ENCODE measurements at places on chromosomes 5 and 9. TPM values are rescaled to one million over a fixed set of nuclear protein-coding genes. Genes with fewer than 3 reads are reported as not detected.

- no peak overlapping the region for H3K4me3 ChIP-seq
- no peak for DNase-seq
- no peaks in the 10 kb centered on the region for H3K36me3 ChIP-seq
- H3K27ac ChIP-seq, result no peak overlapping the region
- no peaks in the 10 kb centered on the region for H3K27me3 ChIP-seq
- no peaks in the 10 kb centered on the region for H3K4me1 ChIP-seq
These were observed 476.6 kb upstream of the WWC1 start for GRCh38 chr5:167814828-167815227.

DNA sequence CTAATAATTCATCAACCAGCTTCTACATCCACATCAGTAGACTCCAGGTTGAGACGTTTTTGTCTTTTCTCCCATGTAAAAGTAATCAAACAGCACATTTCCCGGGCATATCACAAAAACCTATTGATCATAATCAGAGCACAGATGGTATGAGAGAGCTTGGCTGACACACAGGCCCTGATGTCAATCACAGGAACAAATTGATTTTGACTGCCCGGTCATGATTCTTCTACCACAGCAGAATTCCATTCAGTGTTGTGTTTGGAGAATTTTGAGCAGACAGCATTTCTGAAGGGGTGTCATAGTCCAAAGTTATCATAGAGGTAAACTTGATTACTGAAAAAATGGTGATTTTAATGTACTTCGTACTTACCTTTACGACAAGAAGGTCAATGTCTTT, 351.1 kb downstream of the ZSWIM6 start:
- no peaks in the 10 kb centered on the region for H3K4me1 ChIP-seq
- no peak for DNase-seq
- H3K4me3 ChIP-seq, result no peak overlapping the region
- H3K27ac ChIP-seq, result no peak overlapping the region

DNA sequence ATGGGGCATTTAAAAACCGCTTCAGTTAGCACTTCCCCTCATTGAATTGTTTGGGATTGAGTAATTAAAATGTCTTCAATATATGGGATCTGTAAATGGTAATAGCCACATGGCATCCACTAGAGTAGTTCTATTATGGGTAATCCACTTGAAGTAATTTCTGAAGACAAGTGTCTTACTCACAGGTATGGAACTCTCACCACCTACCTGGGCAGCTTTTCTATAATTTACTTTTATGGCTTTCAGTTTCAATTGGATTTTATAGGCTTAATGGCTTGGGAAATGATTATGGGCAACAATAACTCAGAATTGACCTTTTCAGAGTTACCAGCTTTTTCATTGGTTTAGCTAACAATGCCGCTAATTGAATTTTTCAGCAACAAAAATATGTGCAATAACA, 597.9 kb downstream of the PTPRD start:
- H3K4me3 ChIP-seq, result no peak overlapping the region
- no peaks in the 10 kb centered on the region for H3K36me3 ChIP-seq
- no peak for DNase-seq
- H3K27ac ChIP-seq, result no peak overlapping the region
- no peaks in the 10 kb centered on the region for H3K4me1 ChIP-seq

- DNase-seq, result no peak
- H3K27me3 ChIP-seq, result no peaks in the 10 kb centered on the region
- H3K36me3 ChIP-seq, result no peaks in the 10 kb centered on the region
- H3K27ac ChIP-seq, result no peak overlapping the region
These were observed 410.3 kb downstream of the DTWD2 start for GRCh38 chr5:118578093-118578492.

DNA sequence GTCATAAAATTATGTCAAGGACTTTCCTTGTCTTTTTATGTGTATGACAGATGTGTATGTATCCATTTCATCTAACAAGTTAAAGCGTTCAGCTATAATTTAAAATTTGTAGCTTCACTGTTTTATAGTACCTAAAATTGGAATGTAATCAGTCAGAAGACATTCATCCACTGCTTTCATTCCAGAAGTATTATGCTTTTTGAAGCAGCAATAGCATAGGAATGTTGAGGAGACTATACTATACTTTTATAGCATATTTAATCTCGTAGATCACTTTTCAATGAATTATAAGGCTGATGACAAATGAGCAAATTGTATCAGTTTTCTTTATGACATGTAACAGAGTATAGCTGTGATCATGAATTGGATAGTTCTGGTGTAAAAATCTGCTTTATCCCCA, 6.9 kb downstream of the PCDHGA12 start:
- H3K36me3 ChIP-seq, result no peaks in the 10 kb centered on the region
- DNase-seq, result no peak
- H3K4me3 ChIP-seq, result no peak overlapping the region
- H3K4me1 ChIP-seq, result peaks cover 1% of the 10 kb centered on the region
- peaks cover 18% of the 10 kb centered on the region for H3K27me3 ChIP-seq
- no peak overlapping the region for H3K27ac ChIP-seq

GRCh38 chr5:126965487-126965886, 64.9 kb downstream of the MARCHF3 start:
- H3K4me1 ChIP-seq, result peaks cover 3% of the 10 kb centered on the region
- H3K36me3 ChIP-seq, result no peaks in the 10 kb centered on the region
- H3K4me3 ChIP-seq, result no peak overlapping the region

GRCh38 chr9:68651280-68651893, 53.7 kb upstream of the PIP5K1B start:
- H3K4me3 ChIP-seq, result no peak overlapping the region
- peaks cover 3% of the 10 kb centered on the region for H3K27me3 ChIP-seq
- no peak overlapping the region for H3K27ac ChIP-seq
- H3K4me1 ChIP-seq, result no peaks in the 10 kb centered on the region
- H3K36me3 ChIP-seq, result no peaks in the 10 kb centered on the region

GRCh38 chr9:26081847-26082246, 403.6 kb upstream of the TUSC1 start:
- H3K4me3 ChIP-seq, result no peak overlapping the region
- no peaks in the 10 kb centered on the region for H3K36me3 ChIP-seq
- H3K27ac ChIP-seq, result no peak overlapping the region
- H3K4me1 ChIP-seq, result no peaks in the 10 kb centered on the region

DNA sequence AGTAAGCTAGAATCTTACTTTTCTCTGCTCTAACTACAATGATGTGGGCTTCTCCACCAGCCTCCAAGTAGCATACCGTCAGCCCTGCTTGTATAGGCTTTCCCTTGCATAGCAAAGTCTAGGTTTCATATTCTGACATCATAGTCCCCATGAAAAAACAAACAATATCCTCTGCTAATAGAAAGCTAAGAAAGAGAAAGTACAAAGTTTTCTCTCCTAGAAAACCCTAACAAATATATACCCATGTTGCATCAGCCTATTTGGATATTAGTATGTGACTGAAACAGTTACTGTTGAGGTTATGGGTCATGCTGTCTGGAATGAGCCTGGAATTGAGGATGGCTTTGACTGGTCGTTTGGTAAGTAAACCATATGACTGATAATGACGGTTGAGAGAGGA, 1696.0 kb downstream of the MAT2B start:
- no peaks in the 10 kb centered on the region for H3K4me1 ChIP-seq
- no peak for DNase-seq
- H3K4me3 ChIP-seq, result no peak overlapping the region
- H3K27me3 ChIP-seq, result no peaks in the 10 kb centered on the region
- no peak overlapping the region for H3K27ac ChIP-seq
- H3K36me3 ChIP-seq, result no peaks in the 10 kb centered on the region

DNA sequence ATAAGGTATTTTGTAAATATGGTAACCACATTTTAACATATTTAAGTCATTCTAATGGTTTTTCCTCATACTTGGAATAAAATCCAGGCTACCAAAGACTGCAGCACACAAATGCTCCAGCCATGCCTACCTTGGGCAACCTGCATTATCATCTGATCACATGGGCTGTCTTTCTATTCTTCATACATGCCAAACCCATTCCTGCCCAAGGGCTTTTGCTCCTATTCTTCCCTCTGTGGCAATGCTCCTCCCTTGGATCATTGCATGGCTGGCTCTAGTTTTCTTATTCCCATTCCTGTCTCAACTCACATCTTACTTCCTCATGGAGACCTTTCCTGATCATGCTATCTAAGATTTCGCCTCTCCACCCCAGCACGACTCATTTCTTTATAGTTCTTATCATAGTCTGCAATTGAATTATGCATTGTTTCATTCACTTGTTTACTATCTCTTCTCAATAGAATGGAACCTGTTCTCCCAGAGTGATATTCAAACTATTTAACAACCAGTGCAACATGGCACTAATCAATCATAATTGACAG, 54.9 kb upstream of the C5orf46 start:
- peaks cover 6% of the 10 kb centered on the region for H3K27me3 ChIP-seq
- no peak for DNase-seq
- no peaks in the 10 kb centered on the region for H3K36me3 ChIP-seq
- no peak overlapping the region for H3K4me3 ChIP-seq
- no peak overlapping the region for H3K27ac ChIP-seq

GRCh38 chr5:74235552-74235951, 405.0 kb downstream of the ENC1 start:
- H3K4me1 ChIP-seq, result no peaks in the 10 kb centered on the region
- no peak overlapping the region for H3K27ac ChIP-seq

- H3K36me3 ChIP-seq, result peaks cover 5% of the 10 kb centered on the region
- no peak overlapping the region for H3K4me3 ChIP-seq
- DNase-seq, result no peak
- no peak overlapping the region for H3K27ac ChIP-seq
These were observed 256.5 kb upstream of the PPP1R2B start for GRCh38 chr5:156593546-156593945.

DNA sequence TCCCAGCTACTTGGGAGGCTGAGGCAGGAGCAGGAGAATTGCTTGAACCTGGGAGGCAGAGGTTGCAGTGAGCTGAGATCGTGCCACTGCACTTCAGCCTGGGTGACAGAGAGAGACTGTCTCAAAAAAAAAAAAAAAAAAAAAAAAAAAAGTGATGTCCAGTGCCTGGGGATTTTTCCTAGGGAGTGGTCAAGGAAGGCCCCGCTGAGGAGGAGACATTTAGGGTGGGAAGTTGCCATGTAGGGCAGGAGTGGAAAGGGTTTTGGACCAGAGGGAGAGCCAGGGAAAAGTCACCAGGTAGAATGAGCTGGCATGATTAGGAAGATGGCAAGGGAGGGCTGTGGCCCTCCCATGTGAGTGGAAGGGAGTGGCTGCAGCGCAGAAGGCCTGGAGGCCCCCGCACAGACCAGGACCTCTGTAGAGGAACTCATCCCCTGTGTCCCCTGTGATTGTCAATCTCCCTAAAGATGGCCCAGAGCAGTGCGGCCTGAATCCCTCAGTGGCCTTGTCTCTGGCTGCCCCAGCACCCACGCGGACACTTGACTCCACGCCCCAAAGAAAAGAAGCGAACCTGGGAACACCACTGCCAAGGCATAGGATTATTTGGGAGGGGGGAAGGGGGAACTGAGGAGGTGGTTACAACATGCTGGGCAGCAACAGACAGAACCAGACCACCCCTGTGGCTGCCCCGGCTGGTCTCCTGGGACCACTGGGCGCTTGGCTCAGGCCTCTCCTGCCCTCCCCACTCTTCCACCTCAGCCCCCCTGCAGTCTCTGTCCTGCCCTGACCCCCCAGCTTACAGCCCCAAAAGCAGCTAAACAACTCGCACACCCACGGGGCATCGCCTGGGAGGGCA, 2.6 kb upstream of the SQSTM1 start:
- H3K4me1 ChIP-seq, result peaks cover 35% of the 10 kb centered on the region
- DNase-seq, result no peak
- H3K27ac ChIP-seq, result peak overlapping the region; percentile 94

GRCh38 chr5:115372146-115372545, 75.7 kb upstream of the CCDC112 start:
- H3K27me3 ChIP-seq, result no peaks in the 10 kb centered on the region
- H3K4me3 ChIP-seq, result no peak overlapping the region
- H3K27ac ChIP-seq, result no peak overlapping the region
- H3K4me1 ChIP-seq, result no peaks in the 10 kb centered on the region
- no peak for DNase-seq

DNA sequence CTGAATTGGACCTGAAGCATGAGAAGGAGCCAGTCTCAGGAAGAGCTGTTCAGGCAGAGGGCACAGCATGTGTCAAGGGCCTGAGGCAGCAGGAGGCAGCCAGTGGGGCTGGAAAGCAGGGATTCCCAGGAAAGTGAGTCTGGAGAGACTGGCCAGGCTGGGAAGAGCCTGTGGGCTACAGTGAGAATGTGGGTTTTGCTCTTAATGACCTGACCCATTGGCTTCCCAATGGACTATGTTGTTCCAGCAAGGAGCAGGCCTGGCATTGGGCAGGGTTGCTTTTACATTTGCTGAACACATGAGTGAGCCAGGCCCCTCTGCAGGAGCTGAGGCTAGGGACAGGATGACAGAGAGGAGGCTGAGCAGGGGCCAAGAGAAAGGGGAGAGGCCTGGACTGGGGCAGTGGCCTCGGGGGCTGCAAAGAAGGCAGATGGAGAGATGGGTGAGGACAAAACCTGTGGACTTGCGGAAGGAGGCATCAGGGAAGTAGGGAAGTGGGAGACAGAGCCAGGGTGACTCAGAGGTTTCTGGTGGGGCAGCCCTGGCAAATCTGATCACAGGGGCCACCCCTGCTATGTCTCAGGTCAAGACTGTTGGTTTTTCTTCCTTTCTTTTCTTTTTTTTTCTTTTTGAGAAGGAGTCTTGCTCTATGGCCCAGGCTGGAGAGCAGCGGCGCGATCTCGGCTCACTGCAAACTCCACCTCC, 65.9 kb upstream of the NEK6 start:
- H3K4me3 ChIP-seq, result no peak overlapping the region
- H3K4me1 ChIP-seq, result peaks cover 11% of the 10 kb centered on the region
- H3K36me3 ChIP-seq, result peaks cover 6% of the 10 kb centered on the region
- peaks cover 2% of the 10 kb centered on the region for H3K27me3 ChIP-seq
- H3K27ac ChIP-seq, result no peak overlapping the region

DNA sequence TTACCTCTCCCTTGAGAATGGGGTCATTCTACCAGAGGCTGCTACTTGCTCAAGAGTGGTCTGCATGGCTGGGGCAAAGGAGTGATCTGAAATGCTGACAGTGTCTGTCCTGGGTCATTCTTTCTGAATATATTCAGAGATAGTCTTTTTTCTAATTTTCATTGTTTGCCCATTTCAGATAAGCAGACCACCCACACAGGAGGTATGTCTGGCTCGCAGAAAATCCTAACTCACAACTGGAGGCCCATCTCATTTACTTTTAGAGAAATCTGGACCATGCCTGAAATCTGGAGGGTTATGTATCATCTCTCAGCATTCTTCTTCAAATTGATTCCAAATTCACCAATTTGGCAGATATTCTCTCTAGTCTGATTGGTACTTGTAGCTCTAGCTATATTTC, 227.6 kb downstream of the SEC61B start:
- H3K4me1 ChIP-seq, result no peaks in the 10 kb centered on the region
- H3K27me3 ChIP-seq, result peaks cover 11% of the 10 kb centered on the region
- no peaks in the 10 kb centered on the region for H3K36me3 ChIP-seq
- H3K27ac ChIP-seq, result no peak overlapping the region

GRCh38 chr9:86521977-86522376, 167.8 kb upstream of the TUT7 start:
- no peaks in the 10 kb centered on the region for H3K36me3 ChIP-seq
- H3K4me1 ChIP-seq, result no peaks in the 10 kb centered on the region
- H3K27me3 ChIP-seq, result no peaks in the 10 kb centered on the region

Gene PLAA
- polyA plus RNA-seq, result 26.5 TPM

Gene EXOSC2
- 27.4 TPM for polyA plus RNA-seq

Gene FRMPD1
- polyA plus RNA-seq, result not detected

Gene VCAN
- 0.86 TPM for polyA plus RNA-seq

Gene DBH
- not detected for polyA plus RNA-seq

Gene ARL10
- polyA plus RNA-seq, result 0.45 TPM

Gene SLC45A2
- not detected for polyA plus RNA-seq

Gene ASPN
- not detected for polyA plus RNA-seq

Gene WNT8A
- not detected for polyA plus RNA-seq

Gene HEMGN
- polyA plus RNA-seq, result 0.77 TPM

Gene PCBD2
- 7.1 TPM for polyA plus RNA-seq

Gene NUTM2G
- polyA plus RNA-seq, result 0.10 TPM

Gene GABRG2
- not detected for polyA plus RNA-seq

Measured in immature natural killer cell (primary cell).